GM23338 (cell line): ENCODE measurements at places on chromosomes 6 and 20. TPM values are rescaled to one million over a fixed set of nuclear protein-coding genes. Genes with fewer than 3 reads are reported as not detected.
A peak's percentile ranks its signal among the peaks of the same experiment; 100 is the strongest.

BPIFB2 gene
- total RNA-seq = not detected in 2 replicates

DNA sequence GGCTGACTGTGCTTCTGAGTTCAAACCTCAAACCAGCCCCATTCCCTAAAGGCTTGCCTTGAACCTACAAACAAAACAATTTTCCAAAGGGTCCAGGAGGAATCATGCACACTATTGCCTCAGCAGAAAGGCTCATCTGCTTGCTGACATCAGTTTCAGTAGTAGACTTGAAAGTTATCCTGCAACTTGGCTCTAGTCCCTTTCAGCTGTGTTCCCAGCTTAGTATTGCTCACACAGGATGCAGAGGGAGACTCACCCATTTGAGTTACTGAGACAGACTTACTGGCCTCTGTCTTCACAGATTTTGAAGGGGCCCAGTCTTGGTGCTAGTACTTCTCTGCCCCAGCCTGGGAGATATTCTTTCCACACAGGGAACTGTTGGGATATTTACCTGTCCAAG, 38.5 kb upstream of the TFB1M start:
- no peak for DNase-seq
- H3K27me3 ChIP-seq = no peaks in the 10 kb centered on the region
- H3K4me1 ChIP-seq = no peaks in the 10 kb centered on the region

CCN6 gene
- not detected in 2 replicates for total RNA-seq

DNA sequence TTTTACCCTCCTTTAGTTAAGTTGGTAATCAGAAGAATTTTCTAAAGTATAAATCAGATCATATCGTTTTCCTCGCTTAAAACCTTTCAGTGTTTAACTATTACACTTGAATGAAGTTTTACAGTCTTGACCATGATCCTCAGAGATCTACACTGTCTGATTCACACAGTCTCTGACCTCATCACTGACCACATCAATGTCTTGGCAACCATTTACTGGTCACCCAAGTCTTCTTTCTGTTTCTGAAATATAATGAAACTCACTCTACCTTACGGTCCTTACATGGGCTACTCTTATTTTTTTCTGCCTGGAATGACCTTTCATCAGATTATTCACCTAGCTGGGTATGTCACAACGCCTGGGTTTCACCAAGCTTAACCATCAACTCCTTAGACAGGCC, 71.4 kb downstream of the ADGB start:
- H3K27ac ChIP-seq = no peak overlapping the region
- 0 out of 2 replicates have a peak, but pooled peaks cover 9% of the 10 kb centered on the region for H3K4me1 ChIP-seq
- DNase-seq = no peak
- H3K4me3 ChIP-seq = no peak overlapping the region

DNA sequence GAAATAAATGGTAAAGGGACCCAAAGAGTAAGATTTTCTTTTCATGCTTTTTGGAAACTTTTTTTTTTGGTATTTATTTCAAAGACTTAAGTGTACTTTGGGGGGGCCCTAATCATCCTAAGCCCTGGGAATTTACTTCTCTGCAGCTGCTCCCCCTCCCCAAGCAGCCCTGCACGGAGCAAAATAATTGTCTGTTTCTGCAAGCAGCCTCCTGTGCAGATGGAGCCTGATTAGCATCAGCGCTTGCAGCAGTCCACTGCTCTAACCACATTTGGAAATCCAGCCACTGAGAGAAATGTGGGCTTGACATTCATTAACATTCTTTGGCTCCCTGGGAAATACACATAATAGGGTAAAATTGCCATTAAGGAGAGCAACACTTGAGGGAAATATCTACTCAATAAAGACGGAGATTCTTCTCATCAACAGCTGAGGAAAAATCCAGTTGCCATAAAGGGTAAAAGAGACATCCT, 309.2 kb upstream of the MAP3K7 start:
- no peak for DNase-seq
- H3K36me3 ChIP-seq = no peaks in the 10 kb centered on the region
- peaks cover 3% of the 10 kb centered on the region; the same call in 1 of the 2 replicates for H3K4me1 ChIP-seq
- H3K27ac ChIP-seq = no peak overlapping the region

APOM gene
- 1.2 and 4.2 TPM in 2 replicates for total RNA-seq

DNA sequence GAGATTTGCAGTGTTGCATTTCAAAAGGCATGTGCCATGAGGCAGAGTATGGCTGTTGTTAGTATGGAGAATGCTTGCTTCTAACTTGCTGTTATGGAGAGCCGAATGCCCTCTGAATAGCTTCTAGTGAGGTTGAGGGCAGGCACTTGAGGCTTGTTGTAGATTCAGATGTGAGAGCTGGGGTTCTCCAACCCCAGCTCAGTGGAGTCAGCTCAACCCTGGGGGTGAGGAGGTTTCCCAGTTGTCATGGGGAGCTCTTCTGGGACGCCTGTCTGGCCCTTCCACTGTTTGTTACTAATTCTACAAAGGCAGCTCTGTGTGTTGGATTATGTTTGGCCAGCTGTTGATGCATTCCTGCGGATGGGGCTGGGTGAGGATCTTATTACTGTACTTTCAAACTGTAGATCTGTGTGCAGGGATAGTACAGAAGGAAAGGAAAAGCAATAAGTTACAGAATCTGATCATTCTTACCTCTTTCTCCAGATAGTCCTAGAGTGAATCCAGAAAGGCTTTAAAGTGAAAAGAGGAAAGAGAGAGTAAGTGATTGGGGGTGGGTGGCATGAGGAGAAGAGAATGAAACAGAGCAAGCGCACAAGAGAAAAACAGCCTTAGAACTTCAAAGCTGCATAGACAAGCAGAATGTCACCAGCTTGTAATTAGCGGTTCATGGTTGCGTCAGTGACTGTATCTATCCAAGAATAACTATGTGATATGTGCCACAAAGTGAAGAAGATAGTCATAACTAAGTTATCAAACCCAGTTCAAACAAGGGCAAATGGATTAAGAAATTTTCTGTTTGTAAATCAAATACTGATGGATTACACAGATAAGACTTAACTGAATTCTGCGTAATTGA, 148.7 kb downstream of the PRL start:
- no peak overlapping the region for H3K4me3 ChIP-seq
- no peaks in the 10 kb centered on the region for H3K27me3 ChIP-seq
- H3K4me1 ChIP-seq = peaks cover 49% of the 10 kb centered on the region
- peak overlapping the region; percentile 14; the same call in 1 of the 2 replicates for H3K27ac ChIP-seq
- DNase-seq = peak; percentile 29
- H3K36me3 ChIP-seq = no peaks in the 10 kb centered on the region

ALDH8A1 gene
- not detected in 2 replicates for total RNA-seq

- no peak overlapping the region for H3K4me3 ChIP-seq
- no peak overlapping the region for H3K27ac ChIP-seq
- no peaks in the 10 kb centered on the region for H3K27me3 ChIP-seq
- DNase-seq = peak; percentile 86
These were observed 29.4 kb upstream of the KIF25 start for GRCh38 chr6:167968091-167968490.

DNA sequence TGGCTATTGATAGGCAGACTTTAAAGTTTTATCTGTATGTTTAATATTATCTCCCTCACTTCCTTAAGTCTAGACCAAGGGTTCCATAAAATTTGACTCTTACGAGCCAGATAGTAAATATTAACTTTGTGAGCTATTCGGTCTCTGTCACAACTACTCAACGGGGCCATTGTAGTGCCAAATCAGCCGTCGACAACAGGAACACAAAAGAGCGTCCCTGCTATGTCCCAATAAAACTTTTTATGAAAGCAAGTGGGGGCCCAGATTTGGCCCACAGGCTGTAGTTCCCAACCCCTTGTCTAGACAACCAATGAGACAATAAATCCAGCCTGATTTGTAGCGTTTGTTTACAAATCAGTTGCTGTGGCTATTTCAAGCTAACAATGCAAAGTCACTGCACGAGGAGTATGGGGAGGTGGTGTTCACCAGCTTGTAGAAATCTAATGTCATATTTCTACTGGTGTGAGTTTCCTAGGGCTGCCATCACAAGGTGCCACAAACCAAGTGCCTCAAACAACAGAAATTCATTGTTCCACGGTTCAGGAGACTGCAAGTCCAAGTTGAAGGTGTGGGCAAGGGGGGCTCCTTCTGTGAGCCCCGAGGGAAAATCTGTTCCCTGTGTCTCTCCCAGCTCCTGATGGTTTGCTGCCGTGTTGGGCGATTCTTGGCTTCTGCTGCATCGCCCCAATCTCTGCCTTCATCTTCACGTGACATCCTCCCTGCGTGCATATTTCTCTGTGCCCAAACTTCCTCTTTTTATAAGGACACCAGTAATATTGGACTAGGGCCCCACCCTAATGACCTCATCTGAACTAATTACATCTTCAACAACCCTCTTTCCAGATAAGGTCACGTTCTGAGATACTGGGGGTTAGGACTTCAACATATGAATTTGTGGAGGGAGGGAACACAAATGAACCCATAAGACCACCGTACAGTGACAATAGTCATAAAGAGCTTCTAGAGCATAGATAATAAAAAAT, 356.0 kb upstream of the JARID2 start:
- H3K27me3 ChIP-seq = no peaks in the 10 kb centered on the region
- no peak overlapping the region for H3K27ac ChIP-seq
- H3K4me3 ChIP-seq = no peak overlapping the region
- H3K36me3 ChIP-seq = no peaks in the 10 kb centered on the region; the same call in 1 of the 2 replicates
- no peak for DNase-seq

RFX6 gene
- 0.31 and 0.35 TPM in 2 replicates for total RNA-seq

IL17F gene
- total RNA-seq = not detected in 2 replicates
